ENCODE measurements at places on chromosomes 3 and 15. TPM values are rescaled to one million over a fixed set of nuclear protein-coding genes. Genes with fewer than 3 reads are reported as not detected.

GRCh38 chr3:140505213-140505612 is 172.7 kb upstream of the TRIM42 start:
- no peak for DNase-seq

DNA sequence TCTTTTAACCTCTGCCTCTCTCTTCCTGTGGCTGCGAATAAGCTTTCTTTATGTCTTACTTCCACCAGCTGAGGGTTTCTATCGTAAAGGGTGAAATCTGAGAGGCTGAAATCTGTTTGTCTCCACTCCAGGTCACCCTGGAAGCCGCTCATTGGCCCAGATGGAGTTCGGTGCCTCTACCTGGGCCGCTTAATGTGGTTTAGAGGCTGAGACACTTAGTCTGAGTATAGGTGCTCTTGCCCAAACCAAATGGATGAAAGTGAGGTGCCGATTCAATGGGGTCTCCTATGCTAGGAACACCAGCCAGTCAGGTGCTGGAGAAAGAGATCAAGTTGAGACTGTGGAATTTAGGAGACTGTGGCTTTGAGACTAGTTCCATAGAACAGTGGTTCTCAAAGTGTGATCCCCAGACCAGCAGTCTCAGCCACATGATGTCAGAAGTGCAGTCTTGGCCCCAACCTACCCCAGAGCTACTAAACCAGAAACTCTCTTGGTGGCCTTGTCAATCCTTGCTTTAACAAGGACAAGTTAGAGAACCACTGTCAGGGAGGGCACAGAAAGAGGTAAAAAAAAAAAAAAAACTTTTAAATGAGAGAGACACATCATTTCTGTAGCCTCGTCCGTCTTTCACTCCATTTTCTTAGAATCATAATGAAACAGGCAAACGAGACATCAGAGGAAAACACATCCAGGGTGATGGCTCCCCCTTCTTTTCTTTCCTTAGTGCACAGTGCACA is 54.9 kb upstream of the CCR2 start:
- peak; percentile 53 for DNase-seq

DNA sequence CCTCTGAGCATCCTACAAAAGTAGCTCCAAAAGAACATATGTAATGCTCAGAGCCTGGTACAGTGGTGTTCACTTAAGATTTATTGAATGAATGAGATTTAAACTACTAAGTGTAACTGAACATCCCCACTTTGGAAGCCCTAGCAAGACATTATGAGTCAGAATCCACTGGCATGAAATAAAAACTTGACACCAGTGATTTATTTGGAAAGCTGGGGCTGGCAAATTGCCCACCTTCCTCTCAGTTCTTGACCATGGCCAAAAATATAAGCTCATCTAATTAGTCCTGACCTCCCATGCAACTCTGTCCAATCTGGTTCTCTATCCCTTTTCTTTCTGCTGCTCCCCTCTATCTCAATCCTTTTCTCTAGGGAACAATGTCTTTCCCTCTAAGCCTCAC is 418.0 kb downstream of the PLCL2 start:
- no peak for DNase-seq

GRCh38 chr15:98330258-98330657 is 318.1 kb upstream of the IGF1R start:
- no peak for DNase-seq

DNA sequence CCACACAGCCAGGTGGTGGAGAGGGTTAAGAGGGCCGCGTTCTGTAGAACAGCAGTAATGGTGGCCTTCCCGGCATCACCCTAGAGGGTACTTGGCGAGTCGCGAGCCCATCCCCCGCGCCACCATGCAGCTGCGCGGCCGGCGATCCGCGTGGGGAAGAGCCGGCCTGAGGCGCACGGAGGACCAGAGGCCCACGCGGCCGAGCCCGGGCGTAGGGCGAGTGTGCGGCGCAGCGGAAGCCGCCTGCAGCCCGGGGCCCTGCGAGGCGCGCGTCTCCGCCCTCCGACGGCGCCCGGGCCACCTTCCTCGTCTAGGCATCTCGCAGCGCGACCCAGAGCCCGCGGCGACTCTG is 423 bp downstream of the TKT start:
- peak; percentile 44 for DNase-seq

DNA sequence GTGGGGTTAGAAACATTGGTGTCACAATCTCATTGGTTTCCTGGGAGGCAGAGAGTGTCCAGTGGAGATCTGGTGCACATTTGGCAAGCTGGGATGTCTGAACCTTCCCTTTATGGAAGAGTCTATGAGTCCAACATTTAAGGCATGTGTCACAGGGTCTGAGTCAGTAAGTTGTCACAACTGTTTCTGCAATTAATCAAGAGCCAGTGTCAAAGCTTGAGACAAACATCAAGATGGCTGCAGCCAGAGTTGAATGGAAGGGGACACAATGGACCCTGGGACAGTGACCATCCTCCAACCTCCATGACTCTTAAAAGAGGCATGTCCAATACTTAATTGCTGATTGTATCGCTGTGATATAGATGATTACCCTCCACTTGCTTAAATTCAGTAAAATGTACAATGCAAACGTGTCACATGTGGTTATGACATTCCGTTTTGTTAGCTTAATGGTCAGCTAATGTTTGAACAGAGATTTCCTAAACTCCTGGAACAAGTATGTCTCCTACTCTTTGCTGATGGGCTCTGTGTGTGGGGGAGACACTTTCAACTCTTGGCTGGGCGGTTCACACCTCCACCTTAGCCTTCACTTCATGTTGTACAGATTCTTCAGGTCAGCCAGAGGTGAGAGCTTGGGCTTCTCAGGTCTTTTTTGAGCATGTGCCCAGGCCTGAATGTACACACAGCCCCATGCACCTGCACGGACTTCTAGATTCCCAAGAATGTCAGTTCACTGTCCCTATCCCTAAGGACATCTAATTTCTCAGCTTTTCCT is 79.9 kb upstream of the PRR23E start:
- DNase-seq, result no peak

NR2E3 gene
- not detected for total RNA-seq

GASK1A gene
- total RNA-seq, result not detected

KLHL40 gene
- total RNA-seq, result not detected

CPN2 gene
- total RNA-seq, result not detected

GLDN gene
- total RNA-seq, result not detected

Measured in activated naive CD4-positive, alpha-beta T cell treated with anti-CD3 and anti-CD28 coated beads for 36 hours (primary cell).